GM12892 (cell line): ENCODE measurements at places on chromosomes 6 and 20.

DNA sequence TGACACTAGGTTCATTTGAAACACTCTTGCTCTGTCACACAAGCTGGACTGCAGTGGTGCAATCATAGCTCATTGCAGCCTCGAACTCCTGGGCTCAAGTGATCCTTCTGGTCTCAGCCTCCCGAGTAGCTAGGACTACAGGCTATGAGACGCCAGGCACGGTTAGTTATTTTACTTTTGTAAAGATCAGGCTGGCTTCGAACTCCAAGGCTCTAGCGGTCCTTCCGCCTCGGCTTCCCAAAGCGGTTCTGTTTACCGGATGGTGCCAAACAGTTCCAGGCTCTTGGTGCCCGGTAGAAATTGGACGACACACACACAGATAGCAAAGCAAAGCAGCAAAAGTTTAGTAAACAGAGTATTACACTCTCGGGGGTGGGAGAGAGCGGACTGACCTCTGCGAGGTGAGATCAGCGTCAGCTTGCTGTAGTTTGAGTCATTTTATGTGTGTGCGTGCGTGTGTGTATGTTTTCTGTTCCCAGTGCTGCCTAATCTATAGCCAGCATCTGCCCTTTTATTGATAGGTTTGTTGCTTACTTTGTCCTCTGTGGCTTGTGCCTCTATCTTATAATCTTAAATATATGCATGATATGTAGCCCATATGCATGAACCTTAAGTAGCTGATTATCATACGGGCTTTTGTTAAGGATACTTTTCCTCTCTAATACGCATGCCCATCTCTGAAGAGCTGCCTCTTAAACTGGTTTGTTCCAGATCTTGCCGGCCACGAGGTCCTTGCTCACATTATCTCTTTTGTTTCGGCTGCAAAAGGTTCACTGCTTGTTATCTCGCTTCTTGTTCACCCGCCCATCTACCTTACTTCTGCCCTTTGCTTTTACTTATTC lies 75.2 kb downstream of the OR2B2 start:
- no peak for DNase-seq

GRCh38 chr20:44309763-44310663 lies 989 bp downstream of the FITM2 start:
- no peak for DNase-seq

DNA sequence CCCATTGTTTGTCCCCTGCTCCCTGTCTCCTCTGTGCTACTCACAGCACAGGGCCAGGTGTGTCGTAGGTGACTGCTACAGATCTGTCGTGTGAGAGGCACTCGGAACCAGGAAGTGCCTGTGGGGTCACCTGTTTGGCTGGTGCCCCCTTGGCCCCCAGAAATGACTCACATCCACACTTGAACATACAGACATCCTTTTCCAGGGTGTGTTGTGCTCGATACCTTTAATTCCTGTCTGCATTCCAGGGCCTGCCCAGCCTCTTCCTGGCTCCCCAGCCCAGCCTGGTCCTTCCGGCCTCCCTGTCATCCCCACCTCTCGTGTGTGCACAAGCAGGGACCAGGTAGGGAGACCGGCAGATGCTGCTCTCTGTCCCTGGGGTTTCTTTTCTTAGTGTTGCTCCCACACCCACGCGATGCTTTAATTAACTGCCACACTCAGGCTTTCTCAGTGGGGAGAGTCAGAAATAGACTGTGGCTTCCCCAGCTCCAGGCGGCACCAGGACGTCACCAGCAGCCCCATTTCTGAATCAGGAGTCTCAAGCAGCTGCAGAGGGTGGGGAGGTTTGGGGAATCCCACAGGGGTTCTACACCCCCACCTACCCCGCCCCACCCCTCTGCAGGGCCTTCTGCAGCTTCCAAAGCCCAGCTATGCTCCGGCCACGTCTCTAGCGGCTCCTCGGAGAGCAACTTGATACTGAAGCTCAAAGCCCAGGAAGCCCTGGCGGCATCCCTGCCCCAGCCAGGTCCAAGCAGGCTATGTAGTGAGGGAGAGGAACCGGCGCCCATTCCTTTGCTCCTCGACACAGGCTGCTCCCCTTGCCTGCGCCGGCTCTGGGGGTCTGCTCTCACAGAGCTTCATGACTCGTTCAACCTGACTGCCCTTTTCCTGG lies 102.2 kb downstream of the SYCP2 start:
- no peak for DNase-seq

DNA sequence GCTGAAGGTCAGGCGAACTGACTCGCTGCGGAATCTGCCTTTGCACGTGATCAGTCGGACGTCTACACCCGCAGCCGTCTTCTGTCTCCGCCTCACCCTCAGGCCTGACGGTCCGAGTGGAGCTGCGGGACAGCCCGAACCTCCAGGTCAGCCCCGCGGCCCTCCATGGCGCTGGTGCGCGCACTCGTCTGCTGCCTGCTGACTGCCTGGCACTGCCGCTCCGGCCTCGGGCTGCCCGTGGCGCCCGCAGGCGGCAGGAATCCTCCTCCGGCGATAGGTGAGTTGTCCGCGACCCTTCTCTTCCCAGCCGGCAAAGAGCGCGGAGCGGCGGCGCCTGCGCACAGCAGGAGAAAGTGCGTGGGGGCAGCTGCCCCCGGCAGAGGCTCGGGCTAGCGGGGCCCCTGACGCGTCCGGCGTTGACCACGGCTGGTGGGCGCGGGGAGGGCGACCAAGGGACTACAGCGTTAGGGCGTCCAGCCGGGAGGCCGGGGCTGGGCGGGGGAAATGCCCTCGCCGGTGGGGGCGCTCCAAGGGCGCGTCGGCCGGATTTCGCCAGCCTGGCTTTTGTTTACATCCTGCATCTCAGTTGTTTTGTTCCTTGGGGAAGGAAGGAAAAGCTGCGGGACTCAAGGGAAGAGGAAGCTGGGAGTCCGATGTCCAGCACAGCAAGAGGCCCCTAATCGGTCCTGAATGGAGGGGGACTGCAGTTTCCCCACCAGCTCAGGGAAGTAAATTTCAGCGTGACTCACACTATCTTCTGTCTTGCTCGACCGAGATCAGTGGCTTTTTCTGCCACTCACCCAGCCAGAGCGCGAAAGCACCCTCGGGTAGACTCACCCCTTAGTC lies at the start of gene SMPDL3A:
TSS of gene SMPDL3A (plus strand) at position 77 of the 846 bp plus-strand sequence. CDS start at position 166, 89 bp downstream.
- DNase-seq: peak; percentile 29

GRCh38 chr20:18405826-18406225 lies 61.0 kb downstream of the DZANK1 start:
- no peak for DNase-seq

- no peak for DNase-seq
Measured at GRCh38 chr6:98116455-98116854, 717.9 kb upstream of the POU3F2 start.
